ENCODE measurements at places on chromosomes 3 and 15.

DNA sequence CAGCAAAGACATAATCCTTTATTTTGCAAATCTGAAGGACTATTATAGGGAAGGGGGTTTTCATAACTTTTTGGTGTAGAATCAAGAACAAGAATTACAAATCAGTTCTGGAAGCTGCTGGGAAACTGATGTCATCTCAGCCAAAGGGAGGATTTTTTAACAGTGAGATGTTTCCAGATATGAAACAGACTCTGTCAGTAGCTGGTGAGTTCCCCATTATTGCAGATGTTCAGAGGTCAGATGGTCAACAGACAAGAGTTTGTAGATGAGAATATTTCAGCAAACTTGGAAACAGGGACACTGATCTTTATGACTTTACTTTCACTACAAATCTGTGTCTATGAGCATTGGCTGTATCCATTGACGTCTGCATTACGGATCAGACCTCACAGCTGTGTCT is 71.9 kb upstream of the LPP start:
- DNase-seq: no peak

DNA sequence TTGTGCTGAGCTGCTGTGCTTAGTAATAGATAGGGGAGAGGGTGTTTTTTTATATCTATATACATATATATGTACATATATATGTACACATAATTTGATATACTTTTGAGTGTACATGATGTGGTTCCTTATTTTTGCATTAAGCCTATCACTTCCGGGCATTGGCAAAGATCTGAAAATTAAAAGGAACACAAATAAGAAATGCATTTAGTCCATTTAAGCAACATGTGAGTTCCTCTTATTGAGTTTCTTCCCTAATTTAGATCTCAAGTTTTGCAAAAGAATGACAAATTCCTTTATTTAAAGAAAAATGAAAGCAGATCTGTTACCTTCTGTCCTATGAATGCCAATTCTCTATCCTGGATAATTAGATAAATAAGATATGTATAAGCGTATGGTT is 435.1 kb downstream of the LPP start:
- no peak for DNase-seq

- no peak for DNase-seq
These were observed 165.4 kb upstream of the P2RY1 start for GRCh38 chr3:152669560-152669959.

DNA sequence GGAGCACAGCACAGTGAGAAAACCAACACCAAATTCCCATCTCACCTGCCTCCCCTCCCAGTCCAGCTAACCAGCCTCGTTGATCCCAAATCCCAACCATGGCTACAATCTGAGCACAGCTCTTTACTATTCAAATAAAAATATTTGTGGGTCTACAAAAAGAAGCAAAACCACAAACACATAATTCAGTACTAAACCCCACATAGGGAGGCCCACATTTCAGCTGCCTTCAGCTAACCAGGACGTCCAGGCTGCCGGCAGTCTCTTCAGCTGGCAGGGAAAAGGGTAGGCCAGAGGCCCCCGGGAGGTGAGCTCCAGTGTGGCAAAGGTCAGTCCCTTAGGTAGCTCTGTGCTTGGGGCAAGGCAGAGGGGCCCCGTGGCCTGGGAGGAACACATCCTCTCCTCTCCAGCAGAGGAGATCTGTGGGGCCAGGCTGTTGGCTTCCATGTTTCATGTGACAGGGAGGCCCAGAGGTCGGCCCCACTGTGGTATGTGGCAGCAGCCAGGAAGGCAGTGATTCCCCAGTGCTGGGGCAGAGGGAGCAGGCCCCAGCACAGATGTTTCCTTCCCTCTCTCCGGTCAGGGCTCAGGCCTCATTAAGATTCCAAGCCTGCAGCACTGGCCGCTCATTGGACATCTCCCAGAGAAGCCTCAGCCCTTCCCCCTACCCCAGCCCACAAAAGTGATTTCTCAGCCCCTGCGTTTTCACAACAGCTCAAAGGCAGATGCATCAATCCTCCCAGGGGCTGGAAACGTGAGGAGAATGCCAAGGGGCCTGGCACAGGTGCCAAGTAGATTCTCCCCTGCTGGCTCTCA is 381.4 kb downstream of the NTRK3 start:
- DNase-seq: no peak

DNA sequence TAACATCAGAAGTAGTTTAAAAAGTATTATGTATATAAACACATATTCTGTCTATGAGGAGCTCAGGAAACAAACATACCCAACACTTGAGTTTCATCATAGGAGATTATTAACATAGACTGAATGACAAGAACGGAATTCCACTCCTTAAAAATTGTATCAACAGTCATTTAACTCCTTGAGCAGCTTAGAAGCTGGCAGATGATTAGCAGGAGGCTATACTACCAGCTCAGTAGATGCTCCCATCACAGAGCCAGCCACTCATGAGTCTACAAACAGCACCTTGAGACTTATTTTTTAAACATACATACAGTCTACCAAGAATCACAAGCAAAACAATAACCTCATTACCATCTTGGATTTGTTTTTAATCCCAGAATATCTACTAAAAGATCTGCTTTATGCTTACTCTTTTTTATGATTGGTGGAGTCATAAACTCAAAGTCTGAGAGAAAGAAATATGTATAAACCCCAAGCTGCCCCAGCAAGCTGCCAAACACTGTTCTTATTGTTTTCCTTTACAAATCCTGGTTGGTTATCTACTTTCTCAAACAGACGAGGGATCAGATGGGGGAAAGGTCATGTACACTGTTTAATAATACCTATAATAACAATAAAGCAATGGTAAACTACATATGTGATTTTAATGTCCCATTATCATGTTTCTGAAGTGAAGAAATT is 59.5 kb downstream of the CBLB start:
- no peak for DNase-seq

GRCh38 chr3:143770391-143770790 is 77.9 kb downstream of the SLC9A9 start:
- DNase-seq: no peak
